NCI-H82 (cell line): ENCODE measurements at places on chromosomes 2 and 18.
A peak's percentile ranks its signal among the peaks of the same experiment; 100 is the strongest.

DNA sequence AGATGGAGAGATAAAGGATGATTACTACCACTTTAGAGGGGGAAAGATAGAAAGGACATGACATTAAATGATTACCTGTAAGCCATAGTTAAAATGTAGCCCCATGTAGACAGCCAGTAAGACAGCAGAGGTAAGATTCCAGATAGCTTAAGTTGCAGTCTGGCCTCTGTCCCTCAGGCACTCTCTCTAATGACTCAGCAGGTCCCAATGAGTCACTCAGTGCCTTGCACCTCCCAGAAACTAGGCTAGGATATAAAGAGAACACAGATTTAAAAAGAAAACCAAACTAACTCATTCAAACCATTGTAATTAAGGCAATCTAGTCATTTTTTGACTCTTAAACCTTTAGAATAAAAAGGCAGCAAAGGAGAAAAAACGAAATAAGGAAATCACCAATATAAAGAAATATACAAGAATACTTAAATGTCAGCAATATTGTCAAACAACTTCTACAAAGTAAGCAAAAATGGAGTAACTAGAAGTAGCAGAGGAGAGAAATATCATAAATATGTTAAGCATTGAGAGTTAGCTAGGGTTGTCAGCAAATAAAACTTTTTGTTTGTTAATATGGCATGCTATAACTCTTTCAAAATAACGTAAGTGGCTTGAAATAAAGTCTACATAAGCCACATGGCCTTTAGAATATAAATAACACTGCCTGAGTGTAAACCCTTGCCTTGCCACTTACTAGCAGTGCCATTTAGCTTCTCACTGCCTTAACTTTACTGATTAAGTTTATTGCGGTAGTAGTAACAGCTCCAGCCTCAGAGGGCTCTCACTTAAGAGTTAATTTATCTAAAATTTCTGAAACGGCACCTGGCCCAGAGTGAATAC is 48.5 kb downstream of the SOCS6 start:
- no peak for DNase-seq

- DNase-seq, result no peak
These were observed 83.2 kb upstream of the DTNB start for GRCh38 chr2:25756536-25756935.

DNA sequence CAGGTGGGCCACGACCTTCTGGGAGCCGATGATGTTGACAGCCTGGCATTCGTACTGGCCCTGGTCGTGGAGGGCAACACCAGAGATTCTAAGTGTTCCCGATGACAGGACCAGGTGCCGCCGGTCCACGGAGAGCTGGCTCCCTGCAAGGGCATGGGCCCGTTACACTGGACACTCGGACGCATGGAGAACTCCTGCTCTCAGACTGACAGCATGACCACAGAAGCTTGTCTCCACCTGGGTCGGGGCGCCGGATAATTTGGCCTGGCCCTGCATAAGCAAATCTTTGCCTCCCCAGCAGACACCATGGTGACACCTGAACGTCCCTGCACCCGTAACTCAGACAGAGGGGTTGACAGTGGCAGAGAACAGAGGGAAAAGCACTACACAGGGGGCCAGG is 80.7 kb downstream of the PXDN start:
- DNase-seq, result no peak

DNA sequence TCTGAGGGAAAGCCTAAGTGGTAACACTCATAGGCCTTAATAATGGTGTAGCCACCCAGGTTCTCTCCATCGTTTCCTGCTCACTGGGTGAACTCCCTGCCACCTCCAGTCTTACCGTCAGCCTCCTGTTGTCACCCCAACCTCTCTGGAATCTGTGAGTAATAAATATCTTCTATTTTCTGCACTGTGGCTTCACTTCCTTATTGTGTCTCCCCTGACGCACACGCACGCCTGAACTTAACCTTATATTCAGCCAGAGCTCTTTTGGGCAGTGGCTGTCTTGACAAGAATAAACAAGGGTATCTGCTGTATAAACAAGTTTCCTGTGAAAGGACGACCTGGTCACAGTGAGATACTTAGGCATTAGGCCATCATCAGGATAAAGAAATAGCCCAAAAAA is 467.2 kb downstream of the SPAG16 start:
- no peak for DNase-seq

DNA sequence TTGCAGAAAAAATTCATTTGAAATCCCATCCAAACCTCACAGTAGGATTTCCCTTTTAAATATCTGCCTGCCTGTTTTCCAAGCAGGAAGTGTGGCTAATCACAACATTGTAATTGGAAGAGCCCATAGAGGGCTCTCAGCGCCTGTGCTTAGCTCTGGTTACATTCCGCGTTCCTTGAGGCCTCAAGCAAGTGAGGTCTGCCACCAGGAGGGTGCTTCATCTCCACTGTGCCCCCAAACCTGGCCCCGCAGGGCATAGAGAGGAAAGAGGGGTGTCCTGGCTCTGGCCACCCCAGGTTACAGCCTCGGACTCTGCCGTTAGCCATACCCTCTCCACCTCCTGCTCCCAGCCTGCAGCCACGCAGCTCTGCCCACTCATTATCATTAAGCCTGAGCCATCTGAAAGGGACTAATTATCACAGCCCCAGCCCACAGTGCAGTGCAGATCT is 214.8 kb downstream of the SP3 start:
- DNase-seq, result peak; percentile 33
